ENCODE measurements at places on chromosomes 2 and 18.

- DNase-seq = no peak
Observed at GRCh38 chr2:39723946-39724827, 54.9 kb downstream of the THUMPD2 start.

- no peak for DNase-seq
Observed at GRCh38 chr18:10148189-10148929, 234.5 kb downstream of the VAPA start.

DNA sequence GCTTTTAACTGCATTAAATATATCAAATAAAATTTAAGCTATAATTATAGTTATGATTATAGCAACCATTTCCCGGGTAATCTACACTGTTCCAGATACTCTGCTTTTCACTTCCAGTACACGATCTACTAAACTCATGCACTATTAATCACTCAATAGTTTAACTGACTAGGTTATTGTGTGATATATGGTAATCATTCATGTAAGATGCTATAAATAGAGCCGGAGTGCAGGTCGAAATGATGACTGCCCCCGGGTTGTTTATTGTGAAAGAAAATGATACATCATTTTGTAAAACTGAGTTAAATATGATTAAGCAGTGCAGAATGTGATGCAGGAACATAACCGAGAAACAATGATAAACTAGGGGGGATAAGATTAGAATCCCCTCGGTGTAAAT, 434.6 kb upstream of the DSEL start:
- peak; percentile 13 for DNase-seq

- DNase-seq = no peak
Observed at GRCh38 chr2:178718283-178718682, 88.9 kb downstream of the TTN start.

DNA sequence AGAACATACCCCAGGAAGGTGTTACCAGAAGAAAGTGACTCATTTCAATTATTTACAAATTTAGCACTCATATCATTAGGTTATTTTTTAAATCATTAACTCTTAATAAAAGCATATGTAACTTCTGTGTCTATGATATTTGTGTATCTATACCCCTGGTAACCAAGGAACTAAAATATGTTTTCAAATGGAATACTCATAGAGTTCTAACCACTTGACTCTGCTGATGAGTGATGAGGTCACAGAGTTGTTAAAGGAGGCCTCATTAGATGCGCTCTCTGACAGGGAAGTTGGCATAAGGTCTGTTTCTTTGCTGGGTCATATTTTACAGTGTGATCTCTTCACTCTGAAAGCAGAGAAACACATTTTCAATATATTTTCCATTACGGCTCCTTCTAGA, 73.4 kb downstream of the CCDC150 start:
- no peak for DNase-seq

DNA sequence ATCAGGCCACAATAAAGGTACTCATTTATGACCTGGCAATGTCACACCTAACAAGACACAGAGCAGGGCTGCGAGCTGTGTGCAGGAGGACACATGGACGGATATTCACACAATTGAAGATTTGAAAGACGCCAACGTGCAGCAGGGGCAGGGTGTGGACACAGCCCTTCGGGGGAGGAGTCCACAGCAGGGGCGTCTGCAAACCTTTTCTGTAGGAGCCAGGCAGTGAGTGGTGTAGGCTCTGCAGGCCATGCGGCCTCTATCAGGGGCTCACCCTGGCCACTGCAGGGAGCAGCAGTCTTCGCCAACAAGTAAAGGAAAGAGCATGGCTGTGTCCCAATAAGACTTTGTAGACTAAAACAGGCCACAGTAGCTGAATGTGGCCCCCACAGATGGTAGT, 125.7 kb upstream of the SNTG2 start:
- no peak for DNase-seq

DNA sequence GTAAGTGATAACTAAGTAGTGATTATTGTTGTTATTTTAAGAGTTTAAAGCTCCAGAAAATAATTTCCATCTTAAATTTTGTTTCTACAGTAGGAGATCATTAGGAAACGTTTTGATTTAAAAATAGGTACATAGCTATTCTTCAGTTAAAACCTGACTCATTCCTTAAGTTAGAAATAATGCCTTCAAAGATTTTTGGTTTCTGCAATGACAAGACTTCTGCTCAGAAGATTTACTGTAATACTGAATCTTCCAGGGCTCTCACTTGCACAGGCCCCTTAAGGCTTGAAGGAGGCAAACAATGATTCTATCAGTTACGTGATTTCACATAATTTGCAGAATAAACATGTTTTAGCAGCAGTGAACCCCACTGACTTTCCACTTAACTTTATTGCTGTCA, 333.7 kb downstream of the RAD51AP2 start:
- no peak for DNase-seq

DNA sequence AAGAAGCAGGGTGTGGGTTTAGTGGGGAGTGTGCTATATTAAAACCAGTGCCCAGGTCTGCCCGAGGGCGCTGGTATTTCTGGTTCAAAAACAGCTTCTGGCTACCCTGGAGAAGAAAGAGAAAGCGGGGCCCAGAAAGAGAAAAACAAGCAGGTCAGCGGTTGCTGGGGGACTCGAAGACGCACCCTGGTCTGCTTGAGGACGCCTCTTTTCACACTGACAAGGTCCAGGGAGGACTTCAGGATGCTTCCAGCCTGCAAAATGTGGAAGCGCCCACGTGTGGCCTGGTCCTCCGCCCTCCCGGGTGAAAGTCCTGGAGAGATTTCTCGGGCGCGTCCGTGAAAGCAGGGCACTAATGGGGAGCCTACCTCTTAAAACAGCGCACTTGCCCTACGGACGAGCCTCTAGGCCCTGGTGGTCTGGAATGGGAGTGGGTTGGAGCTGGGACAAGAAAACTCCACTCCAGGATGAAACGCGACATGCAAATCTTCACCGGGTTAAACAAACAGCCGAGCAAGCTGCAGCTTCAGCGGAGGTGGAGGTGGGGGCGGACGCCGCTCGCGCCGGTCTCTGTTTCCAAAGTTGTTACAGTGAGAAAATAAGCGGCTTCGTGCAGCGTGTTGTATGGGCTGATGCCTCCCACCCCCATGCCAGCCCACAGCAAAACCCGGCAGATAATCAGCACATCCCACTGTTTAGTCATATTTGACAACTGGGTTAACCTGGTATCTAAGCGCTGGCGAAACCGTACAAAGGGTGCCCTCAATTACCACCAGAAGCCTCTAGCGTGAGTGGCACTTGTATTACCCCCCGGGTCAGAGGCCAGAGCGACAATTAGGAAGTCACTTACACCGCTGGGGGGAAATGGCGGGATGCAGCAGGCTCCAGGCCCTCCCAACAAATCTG, 1.1 kb upstream of the SP9 start:
- DNase-seq = no peak

- DNase-seq = peak; percentile 54
Observed at GRCh38 chr18:48133671-48134251, 203.3 kb upstream of the SMAD2 start.

GRCh38 chr18:3061581-3062312, 48.8 kb upstream of the LPIN2 start:
- no peak for DNase-seq

DNA sequence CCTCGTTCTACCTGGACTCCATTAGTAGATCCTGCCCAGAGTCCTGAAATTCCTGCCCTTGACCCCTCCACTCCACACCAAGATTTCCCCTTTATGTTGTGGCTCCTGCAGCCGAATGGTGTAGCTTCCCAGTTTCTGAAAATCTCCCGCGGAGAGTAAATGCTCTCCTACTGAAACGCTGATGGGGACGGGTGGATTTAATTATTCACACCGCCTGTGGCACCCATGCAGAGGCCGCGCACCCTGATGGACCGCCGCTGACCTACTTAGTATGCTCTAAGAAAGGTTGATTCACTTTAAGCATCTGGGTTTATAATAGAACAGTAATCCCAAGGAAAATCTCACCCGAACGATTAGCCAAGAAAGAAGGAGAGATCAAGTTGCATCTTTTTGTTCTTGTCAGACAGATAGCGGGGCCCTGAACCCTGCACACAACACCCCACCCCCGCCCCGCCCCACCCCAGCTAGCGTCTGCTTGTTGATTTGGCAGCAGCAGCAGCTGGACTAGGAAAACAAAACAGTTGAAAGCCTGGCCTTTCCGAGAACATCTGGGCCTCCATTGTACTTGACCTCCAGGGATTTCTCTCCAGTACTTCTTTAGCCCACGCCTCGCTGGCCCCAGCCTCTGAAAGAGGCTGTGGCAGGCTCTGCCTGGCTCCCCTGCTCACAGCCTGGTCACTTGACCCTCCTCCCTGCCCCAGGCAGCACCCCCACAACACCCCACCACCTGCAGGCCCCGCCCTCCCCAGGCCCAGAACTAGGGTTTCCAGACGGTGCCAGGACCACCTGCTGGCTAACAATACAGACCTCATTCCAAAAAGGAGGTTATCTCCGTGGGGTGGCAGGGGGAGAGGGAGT, 53.6 kb downstream of the DPYSL5 start:
- no peak for DNase-seq

DNA sequence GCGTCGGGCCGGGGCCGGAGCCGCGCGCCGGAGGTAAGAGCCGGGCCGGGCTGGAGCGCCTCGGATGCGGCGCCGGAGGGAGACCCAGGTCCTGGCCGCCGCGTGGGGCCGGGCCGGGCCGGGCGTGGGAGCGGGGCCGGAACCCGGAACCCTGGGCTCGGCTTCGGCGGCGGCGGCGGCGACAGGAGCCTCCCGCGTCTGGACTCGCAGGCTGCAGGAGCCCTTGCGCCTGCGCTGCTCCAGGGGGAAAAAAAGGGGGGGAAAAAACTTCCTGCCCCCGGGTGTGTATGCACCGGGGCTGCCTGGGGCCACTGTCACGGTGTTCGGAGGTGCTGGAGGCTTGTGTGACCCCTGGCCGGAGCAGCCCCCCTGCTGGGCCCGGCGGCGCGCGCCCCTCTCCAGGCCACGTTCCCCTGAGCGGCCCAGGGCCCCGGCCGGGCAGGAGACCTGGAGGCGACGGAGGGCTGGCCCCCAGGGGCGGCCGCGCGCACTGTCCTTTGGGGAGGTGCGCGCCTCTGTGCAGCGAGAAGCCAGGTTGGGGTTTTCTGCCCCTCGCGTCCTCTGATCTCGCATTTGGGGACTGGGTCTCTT, 864 bp downstream of the KLHL29 start:
- no peak for DNase-seq

- no peak for DNase-seq
Observed at GRCh38 chr18:49096021-49096420, 145.3 kb upstream of the SMAD7 start.

GRCh38 chr2:220393711-220394110, 766.3 kb downstream of the SLC4A3 start:
- no peak for DNase-seq

- DNase-seq = peak; percentile 28
Observed at GRCh38 chr2:142907653-142908052, 30.2 kb downstream of the KYNU start.

DNA sequence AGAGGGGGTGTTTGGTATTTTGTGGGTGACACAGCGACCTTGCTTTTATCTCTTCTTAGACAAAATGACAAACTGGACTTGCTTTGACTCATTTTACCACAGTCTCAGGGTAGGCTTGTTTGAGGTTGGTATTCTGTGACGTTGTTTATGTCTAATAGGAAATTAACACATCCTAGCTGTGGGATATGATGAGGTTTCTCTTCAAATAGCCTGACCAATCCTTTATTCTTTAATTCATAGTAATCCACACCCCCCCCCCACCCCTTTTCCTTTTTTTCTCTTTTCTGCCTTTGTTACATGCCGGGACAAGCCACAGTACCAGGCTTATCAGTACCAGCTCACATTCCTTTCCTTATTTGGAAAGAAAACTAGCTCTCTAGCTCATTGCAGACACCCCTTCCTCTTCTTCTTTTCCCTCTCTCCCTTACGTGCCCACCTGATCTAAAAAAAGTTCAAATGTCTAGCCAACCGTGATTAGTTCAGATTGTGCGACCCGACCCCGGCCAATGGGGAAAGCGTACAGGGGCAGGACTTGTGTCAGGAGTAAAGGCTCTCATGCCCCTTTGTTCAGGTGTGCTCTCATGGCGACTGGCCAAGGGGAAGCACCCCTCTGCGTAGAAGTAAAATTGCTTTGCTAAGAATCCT, 52.2 kb upstream of the PTPRM start:
- DNase-seq = peak; percentile 59

DNA sequence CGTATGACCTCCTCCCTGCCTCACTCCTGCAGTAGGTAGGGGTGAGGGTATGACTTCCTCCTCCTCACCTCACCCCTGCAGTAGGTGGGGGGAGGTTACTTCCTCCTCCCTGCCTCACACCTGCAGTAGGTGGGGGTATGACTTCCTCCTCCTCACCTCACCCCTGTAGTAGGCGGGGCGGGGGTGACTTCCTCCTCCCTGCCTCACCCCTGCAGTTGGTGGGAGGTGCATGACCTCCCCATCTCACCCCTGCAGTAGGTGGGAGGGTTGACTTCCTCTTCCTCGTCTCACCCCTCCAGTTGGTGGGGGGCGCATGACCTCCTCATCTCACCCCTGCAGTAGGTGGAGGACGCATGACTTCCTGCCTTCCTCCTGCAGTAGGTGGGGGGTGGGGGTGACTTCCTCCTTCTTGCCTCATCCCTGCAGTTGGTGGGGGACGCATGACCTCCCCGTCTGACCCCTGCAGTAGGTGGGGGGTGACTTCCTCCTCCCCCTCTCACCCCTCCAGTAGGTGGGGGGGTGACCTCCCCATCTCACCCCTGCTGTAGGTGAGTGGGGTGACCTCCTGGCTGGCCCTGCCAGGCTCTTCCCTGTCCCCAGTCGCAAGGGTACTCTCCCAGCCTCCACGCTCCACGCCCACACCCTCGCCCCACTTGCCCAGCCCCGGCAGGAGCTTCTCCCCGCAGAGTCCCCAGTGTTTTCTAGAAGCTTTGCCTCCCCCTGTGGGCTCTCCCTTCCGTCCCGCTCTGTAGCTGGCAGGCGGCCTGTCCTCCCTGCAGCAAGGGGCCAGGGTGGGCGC, 39.3 kb downstream of the TSHZ1 start:
- no peak for DNase-seq

DNA sequence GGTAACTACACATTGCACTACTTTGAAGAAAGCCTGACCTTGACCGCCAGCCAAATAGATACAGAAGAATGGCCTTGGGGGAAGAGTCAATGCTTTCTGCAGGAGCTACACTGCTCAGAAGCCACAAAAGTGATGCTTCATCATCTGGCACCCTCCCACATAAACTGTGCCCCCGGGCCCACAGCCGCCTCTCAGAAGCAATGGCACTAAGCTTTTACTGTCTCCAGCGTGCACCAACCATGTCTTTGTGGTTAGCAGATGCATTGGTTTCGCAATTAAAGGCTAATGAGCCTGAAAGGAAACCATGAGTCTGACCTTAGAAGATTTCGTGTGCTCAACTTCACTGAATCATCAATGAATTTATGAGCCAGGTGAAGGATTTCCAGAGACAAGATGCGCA, 209.4 kb upstream of the TRIB2 start:
- peak; percentile 99 for DNase-seq

GRCh38 chr2:68637047-68637446, 6.3 kb upstream of the PROKR1 start:
- no peak for DNase-seq
